Right atrium auricular region (tissue), 2 donors: ENCODE measurements at places on chromosomes 4 and X. TPM values are rescaled to one million over a fixed set of nuclear protein-coding genes. Genes with fewer than 3 reads are reported as not detected.

Gene HSFX3
- total RNA-seq = not detected

Gene PIR
- total RNA-seq = 14.3 TPM

Gene CXorf65
- not detected for total RNA-seq

Gene SERTM2
- total RNA-seq = not detected

Gene CENPVL2
- total RNA-seq = not detected

Gene NXF3
- 0.39 TPM for total RNA-seq

Gene NUDT11
- total RNA-seq = 0.75 TPM

Gene CXCL9
- total RNA-seq = 2.6 TPM

Gene TCEAL9
- total RNA-seq = 56.9 TPM

Gene HTN1
- total RNA-seq = not detected

Gene ABCE1
- 36.2 TPM for total RNA-seq

Gene PPARGC1A
- 41.6 TPM for total RNA-seq

Gene GUCY1B1
- total RNA-seq = 11.3 TPM
